ENCODE measurements at places on chromosomes 7 and 10.

GRCh38 chr10:70462349-70462984, 16.1 kb upstream of the PALD1 start:
- peak; percentile 81 for DNase-seq

DNA sequence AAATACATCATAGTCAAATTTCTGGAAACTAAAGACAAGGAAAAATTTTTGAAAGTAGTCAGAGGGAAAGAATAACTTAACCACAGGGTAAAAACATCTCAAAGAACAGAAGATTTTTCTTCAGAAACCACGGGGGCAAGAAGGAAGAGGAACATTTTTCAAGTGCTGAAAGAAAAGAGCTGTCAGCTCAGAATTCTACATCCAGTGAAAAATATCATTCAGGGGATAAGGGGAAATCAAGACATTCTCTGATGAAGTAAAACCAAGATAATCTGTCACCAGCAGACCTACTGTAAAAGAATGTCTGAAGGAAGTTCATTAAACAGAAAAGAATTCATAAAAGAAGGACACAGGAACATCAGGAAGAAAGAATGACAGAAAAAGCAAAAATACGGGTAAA, 111.2 kb upstream of the TMEM72 start:
- no peak for DNase-seq

- DNase-seq = no peak
Observed at GRCh38 chr7:158658475-158658874, 46.1 kb downstream of the NCAPG2 start.

GRCh38 chr10:33889371-33889770, 554.9 kb upstream of the NRP1 start:
- DNase-seq = no peak

Measured in NCI-H2081 (cell line).